Inflammatory macrophage (primary cell): ENCODE measurements at places on chromosomes 4 and X.

GRCh38 chr4:15021311-15021710, 19.0 kb downstream of the CPEB2 start:
- DNase-seq, result no peak

DNA sequence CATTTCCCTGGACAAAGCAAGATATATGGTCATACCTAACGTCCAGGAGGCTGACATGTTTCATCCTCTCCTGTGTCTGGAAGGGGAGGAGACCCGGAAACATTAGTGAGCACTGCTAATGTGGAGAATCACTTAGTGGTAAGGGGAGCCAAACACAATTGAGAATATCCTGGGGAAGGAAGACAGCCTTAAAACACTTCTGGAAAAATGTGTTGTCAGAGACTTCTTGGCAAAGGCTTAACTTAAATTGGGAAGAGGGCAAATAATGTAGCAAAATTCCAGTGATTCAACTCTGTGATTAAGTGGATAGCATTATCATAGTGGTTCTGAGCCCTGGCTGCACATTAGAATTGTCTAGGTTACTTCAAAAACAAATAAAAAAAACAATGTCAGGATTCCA, 39.5 kb downstream of the SPARCL1 start:
- DNase-seq, result no peak

DNA sequence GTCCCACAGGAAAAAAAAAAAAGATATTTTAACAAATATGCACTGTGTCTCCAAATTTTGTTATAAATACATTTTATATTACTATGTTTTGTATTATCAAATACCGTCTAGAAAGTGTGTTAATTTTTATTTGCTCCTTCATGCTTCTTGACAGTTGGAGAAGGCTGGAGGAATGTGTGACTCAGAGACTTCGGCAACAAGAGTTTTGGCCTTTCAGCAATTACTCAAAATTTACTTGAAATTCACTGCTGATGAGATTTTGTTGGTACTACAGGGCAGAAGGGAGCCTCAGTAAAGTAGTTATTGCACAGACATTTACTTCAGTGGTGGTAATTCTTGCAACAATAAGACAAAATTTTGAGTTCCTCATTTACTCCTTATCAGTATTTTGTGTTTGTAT, 2164.0 kb downstream of the PCDH7 start:
- DNase-seq, result no peak

GRCh38 chr4:184808713-184809050, 17.1 kb downstream of the ACSL1 start:
- DNase-seq, result no peak

GRCh38 chrX:31702222-31702621, 630.4 kb upstream of the FTHL17 start:
- no peak for DNase-seq

GRCh38 chr4:97819294-97819693, 324.0 kb downstream of the STPG2 start:
- no peak for DNase-seq

DNA sequence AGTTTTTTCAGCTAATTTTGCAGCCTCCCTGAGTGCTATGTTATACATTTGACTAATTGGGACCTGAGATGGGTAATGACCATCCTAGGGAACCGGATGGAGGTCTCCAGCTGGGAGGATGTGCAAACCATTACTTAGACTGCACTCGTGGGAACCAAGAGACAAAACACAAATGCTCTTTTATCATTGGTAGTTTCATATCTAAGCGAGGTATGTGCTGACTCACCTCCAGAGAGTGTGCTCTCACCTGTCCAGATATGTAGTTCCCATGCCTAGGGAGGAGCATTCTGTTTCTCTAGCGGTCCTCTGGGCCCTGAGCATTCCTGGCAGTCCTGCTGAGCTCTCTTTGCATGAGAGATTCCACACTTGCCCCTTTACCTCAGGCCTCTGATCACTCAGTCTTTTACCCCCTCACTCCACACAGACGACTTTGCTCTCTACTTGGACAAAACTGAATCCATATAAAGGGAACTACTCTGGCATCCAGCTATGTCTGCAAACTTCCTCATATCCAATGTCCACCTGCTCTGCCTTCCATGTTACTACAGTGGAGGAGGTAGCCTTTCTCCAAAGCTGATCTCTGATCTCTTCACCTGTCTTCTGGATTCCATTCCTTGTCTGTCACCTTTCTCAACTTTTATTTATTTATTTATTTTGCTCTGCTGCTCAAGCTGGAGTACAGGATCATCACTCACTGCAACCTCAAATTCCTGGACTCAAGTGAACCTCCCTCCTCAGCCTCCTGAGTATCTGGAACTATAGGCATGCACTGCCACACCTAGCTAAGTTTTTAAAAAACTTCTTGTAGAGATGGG, 88.4 kb downstream of the LRP2BP start:
- DNase-seq, result no peak

- DNase-seq, result no peak
Observed at GRCh38 chrX:53580742-53581504, 105.6 kb downstream of the HUWE1 start.

- no peak for DNase-seq
Observed at GRCh38 chrX:2316534-2316933, 184.2 kb downstream of the DHRSX start.

DNA sequence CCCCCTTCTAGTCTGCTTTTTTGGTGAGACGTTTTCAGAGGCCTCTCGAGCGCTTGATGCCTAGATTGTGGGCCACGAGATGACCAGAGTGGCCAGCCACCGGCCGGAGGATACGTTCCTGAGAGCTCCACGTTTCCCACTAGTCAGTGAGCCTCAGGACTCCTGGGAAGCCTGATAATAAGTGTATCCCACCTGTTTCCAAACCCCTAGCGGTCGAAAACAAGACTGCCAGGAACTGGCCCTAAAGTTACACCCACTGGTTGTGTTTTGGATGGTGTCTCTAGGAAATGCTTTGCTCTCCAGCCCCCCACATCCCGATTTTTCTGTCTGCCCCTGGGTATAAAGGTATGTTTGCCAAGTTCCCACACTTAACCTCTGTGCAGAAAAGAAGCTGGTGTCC, 4.6 kb upstream of the RS1 start:
- DNase-seq, result no peak

DNA sequence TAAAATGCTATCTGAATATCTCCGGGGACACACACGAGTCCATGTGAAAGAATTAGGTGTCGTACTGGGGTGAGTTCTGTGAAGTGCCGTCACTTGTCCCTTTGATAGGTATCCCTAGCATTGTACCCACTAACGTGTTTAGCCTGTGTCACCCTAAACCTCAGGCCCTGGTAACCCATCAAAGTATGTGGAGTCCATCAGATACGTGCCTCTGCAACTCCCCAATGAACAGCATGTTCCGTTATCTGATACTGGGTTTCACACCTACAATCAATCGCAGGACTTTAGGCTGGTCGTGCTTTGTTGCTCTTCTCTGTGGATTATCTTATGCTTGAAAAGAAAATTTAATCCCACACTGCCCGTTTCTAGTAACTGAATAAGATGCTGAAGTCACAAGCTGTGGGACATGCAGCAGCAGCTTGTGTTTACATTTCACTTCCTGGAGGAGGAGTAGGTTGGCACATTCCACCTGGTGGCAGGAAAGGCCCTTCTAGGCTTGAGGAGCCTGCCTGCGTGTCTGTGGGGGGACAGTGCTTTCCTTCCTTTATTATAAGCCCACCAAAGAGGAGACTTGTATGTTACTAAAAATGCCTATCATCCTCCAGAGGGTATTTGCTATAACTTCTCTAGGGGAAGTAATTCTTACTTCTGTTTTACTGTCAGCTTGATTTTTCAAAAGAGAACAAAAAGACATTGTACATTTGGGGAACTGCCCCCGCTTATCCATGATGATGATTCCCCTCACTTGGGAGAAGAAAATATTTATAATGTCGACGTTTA, 127.2 kb downstream of the FNIP2 start:
- no peak for DNase-seq

GRCh38 chr4:20621476-20621875, 78.8 kb upstream of the PACRGL start:
- no peak for DNase-seq

DNA sequence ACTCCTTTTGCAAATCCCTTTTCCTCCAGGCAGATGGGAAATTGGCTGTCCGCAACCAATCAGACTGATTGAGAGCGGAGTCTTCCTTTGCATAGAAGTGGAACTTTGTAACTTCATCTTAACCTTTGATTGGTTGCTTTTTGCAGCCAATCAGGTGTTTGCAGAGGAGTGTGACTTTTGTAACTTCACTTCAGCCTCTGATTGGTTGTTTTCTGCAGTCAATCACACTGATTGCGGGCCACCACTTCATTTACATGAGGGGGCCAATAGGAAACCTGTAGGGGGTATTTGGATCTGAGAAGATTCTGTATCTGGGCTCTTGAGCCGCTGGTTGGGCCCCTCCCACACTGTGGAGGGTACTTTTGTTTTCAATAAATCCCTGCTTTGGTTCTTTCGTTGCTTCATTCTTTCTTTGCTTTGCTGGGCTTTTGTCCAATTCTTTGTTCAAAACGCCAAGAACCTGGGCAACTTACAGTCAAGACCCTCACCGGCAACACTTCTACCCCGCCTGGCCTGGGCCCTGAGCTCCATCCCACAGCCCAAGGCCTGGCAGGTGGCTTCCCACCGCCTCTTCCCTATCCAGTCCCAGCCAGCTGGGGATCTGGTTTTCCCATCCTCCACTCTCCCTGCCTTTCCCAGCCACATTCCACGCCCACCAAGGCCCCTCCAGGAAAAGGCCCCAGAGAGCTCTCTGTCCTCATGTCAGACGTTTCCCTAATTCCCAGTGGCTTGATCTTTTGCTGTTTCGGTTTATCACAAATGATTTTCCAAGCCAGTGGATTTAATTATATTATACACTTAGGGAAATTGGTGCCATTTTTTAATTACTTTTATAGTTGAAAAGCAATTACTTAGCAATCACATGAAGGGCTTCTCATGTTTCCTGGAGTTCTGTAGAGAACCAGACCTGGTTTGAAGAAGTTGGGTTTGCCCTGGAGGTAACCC, 110.2 kb upstream of the STX18 start:
- no peak for DNase-seq

GRCh38 chr4:68859655-68860054, 43.9 kb downstream of the UGT2B10 start:
- DNase-seq, result no peak

GRCh38 chr4:77344001-77344400, 187.0 kb downstream of the CCNG2 start:
- DNase-seq, result no peak

- DNase-seq, result no peak
Observed at GRCh38 chr4:120263618-120264017, 197.0 kb upstream of the MAD2L1 start.

GRCh38 chrX:117376460-117376859, 740.1 kb downstream of the KLHL13 start:
- DNase-seq, result no peak

DNA sequence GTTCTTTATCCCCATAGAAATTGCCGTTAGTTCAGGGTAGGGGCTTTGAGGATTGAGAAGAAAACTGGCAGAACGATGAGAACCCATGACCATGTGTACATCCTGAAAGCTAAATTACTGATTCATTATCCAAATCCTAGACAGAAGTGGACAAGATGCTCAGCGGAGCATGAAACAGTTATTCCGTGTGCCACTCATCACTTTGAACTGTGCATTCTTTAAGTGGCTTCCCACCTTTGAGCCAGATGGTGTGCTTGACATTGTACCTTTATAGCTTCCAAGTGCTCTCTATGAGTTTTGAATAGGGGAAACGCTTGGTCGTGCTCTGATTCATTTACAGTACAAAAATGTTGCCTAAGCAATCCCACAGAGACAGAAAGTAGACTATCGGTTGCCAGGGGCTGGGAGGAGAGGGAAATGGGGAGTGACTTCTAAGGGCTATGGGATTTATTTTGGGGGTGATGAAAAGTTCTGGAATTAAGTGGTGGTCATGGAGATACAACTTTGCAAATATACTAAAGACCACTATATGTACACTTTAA, 100.0 kb downstream of the DOCK11 start:
- no peak for DNase-seq

DNA sequence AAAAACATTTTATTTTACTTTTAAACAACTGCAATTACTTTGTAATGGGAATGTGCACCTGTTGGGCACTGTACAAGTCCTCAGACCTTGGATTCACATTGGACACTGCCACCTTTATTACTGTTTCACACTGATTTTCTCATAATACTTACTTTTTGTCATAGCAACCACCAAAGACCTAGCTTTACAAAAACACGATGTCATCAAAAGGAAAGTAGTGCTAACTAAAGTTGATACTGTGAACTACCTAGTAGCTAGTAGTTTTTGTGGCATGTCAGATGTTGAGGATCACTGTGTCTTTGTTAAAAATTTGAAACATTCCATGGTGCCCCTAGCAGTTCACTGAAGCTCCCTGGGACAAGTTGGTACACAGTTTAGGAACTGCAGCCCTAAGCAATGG, 62.9 kb upstream of the HOPX start:
- DNase-seq, result no peak

- no peak for DNase-seq
Observed at GRCh38 chrX:136714626-136715599, 65.8 kb downstream of the ARHGEF6 start.

- DNase-seq, result no peak
Observed at GRCh38 chr4:569958-570667, 6.0 kb downstream of the TMEM271 start.

- DNase-seq, result no peak
Observed at GRCh38 chr4:54879576-54879975, 221.8 kb downstream of the KIT start.

DNA sequence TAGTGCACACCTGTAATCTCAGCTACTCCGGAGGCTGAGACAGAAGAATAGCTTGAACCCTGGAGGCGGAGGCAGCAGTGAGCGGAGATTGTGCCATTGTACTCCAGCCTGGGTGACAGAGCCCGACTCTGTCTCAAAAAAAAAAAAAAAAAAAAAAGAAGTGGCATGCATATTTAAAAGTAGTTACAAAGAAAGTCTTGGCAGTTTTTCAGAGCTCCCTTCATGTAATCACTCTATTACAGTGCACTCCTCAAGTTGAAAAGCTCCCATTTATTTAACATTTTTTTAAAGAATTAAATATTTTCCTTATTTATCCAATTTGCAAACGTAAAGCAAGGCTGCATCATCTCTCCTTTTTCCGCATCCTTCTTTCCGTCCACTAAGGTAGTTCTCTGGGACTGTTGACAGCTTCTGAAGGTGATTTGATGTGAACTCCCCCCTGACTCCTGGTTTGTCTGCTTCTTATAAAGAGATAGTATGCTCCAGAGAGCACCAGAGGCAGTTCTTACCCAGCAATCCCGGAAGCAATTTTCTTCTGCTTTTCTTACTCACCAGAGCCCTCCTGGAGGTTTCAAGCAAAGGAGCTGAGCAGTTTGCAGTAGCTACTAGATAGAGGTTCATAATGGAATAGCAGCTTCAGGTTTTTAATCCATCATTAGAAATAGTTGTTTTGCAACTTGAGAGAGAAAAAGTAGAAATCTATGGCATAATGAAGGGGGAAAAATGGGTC, 151.0 kb downstream of the PALLD start:
- no peak for DNase-seq

GRCh38 chrX:100928660-100929613, at the start of gene XKRX:
Gene XKRX (minus strand): TSS chrX:100928917. CDS start chrX:100928304, 613 bp downstream.
- DNase-seq, result no peak
